ENCODE measurements at places on chromosomes 7 and 10.

DNA sequence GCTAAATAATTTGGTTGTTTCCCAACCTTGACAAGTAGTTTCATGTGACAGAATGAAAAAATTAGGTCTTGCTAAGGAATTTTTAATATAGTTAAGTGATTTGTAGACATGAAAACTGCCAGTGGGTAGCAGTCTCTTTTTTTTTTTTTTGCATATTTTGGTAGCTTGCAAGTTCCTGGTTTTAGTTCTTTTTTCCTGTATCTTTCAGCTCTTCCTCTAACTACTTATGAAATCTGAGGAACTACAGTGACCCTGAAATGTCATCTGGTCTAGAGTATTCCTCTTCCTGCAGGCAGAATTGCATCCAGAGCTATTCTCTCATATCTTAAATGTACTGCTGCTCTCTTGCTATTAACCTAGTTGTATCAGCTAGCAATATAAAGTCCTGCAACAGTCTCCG is 160.4 kb downstream of the HDAC9 start:
- DNase-seq: no peak

- peak; percentile 97 for DNase-seq
Measured at GRCh38 chr7:155003376-155004214, 671 bp upstream of the PAXIP1 start.

DNA sequence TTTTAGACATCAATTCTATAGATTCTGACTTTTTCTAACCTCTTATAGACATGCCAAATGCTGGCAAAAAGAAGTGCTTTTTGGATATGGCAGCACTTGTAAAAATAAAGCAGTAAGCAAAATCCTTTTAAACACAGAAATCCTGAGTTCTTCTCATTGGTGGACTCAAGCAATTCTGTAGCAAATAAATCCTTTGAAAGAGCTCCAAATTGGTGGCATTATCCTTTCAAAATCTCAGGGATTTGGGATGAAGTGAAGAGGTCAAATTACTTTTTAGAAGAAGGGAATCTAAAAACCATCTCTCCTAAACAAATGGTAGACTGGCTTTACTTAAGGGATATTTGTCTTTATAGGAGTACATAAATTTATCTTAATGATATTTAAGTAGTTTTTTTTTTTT is 17.5 kb upstream of the ASCC1 start:
- no peak for DNase-seq

DNA sequence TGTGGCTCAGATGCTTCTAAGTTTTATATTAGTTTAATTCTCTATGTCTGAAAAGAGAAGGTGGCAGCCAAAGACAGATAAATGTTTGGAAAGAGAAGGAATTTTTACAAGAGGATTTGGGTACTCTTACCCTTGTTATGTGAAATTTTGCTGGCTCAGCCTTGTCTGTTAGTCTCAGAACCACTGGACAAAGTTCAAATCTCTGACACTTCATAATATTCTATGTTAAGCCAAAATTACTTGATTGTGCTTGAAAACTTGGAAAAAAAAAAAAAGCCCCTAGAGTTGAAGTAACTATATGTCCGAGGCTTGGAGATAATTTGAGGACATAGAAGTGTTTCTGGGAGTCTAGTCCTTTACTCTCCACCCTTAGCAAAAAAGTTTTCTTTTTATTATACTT is 1079.3 kb upstream of the LRRTM3 start:
- DNase-seq: no peak

GRCh38 chr10:108425283-108425964 is 1260.9 kb upstream of the SORCS1 start:
- no peak for DNase-seq

All from germinal center (tissue), 1 donor.